Posterior cingulate gyrus (tissue), 11 donors: ENCODE measurements at places on chromosomes 7 and 10.
A peak's percentile ranks its signal among the peaks of the same experiment; 100 is the strongest.

GRCh38 chr10:28842321-28842720, 165.0 kb downstream of the BAMBI start:
- DNase-seq, result no peak

DNA sequence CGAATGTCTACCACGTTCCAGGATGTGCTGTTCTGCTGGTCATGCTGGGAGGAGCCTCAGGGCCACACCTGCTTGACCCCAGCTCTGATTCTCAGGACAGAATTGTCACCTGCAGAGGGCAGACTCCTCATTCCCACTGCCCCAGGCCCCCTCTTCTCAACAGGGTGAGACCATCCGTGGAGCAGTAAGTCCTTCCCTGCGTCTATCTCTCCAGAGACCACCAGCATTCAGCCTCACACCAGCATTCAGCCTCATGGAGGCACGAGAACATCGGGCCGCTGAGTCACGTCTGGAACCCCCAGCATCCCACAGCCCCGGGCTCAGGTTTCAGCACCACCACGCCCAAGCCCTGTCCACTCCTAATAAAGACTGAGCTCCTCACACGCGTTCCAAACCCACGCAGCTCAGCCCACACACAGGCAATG, 273.4 kb downstream of the DIP2C start:
- no peak for DNase-seq

- no peak for DNase-seq
Observed at GRCh38 chr7:69823151-69823744, 225.0 kb downstream of the AUTS2 start.

DNA sequence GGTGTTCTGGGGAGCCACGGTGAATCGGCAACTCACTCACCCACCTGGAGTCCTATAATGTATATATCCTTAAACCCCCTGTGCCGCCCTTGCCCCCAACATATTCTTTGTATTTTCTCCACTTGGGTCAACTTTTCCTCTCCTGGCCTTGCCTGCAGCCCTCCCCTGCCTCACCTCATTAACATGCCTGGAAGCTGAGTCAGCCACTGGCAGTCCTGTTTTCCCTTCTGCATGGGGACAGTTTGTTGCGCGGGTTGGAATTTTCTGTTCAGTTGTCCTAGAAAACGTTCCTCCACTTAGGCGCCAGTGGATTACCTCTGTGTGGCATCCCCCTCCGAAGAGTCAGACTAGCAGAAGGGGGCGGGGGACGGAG, 97.4 kb downstream of the C10orf105 start:
- DNase-seq, result no peak

DNA sequence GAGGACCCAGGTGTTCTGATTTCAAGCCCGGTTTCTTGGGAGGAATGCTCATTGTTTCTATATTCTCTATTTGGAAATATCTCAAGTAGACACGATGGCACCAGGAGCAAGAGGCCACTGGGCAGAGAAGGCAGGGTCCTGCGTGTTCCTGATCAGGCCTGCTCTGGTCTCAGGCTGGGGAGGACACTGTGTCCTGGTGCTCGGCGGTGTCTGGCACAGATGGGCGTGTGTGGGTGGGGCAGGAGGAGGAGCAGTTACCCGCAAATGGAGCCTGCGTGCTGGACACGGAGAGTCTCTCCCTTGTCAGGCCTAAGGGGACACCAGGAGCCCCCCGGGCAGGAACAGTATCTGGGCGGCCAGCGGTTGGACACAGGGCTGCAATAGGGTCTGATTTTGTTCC, 25.9 kb upstream of the GOLGA7B start:
- DNase-seq, result peak; percentile 79

DNA sequence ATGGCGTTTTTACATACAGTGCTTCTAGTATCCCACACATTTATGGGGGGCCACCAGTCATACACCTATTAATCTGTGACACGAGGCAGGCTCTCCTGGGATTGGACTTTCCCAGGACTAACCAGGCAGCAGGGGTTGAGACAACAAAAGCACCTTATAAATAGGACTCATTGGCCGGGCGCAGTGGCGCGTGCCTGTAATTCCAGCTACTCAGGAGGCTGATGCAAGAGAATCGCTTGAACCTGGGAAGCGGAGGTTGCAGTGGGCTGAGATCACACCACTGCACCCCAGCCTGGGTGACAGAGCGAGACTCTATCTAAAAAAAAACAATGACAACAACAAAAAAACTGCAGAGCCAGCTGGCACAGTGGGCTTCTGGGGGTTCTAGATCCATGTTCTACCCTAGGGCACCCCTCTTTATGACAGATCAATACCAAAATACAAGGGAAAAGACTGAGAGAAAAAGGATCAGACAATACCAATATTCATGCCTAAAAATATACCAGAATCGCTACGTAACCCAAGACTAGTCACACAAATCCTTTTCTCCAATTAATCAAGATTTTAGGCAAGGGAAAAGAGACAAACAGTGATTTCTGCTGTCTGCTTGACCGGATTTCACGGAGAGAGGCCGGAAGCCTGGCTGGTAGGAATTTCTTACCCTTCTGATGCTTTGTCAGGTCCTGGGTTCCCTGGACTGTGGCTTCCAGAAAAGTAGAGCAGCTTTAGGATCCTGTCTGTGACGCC, 98.4 kb upstream of the CCNY start:
- no peak for DNase-seq

GRCh38 chr7:51229620-51230323, 86.8 kb downstream of the COBL start:
- no peak for DNase-seq

- no peak for DNase-seq
Observed at GRCh38 chr7:32215697-32216096, 145.5 kb upstream of the PDE1C start.

DNA sequence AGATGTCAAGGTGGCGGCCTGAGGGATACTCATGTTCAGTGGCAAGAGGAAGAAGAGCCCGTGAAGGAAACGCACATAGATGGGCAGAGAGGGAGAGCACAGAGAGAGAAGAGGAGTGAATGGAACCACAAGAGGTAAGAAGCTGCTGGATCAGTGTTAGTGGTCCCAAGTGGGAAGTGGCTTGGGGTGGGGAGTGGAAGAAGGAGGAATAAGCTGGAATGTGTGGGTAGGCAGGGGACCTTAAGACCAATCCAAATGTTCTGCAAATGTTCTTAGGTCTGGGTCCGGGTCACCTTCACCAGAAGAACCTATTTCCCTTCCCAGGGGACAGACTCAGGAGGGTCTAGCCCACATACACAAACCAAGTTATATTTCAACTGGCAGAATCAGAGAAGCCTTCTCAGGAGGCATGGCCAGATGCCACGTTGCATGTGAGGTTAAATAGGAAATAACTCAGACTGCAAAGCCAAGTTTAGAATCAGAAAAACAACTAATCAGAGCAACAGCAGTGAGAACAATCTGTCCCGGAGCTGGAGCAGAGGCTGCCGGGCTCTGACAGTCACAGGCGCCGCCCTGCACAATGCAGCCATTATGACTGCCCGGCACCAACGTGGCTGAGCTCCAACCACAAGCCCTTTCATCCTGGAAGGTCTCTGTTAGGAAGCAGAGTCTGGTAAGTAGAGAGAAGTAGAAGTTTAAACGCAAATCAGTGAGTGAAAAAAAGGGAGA, 78.6 kb upstream of the ARMC3 start:
- peak; percentile 82 for DNase-seq

DNA sequence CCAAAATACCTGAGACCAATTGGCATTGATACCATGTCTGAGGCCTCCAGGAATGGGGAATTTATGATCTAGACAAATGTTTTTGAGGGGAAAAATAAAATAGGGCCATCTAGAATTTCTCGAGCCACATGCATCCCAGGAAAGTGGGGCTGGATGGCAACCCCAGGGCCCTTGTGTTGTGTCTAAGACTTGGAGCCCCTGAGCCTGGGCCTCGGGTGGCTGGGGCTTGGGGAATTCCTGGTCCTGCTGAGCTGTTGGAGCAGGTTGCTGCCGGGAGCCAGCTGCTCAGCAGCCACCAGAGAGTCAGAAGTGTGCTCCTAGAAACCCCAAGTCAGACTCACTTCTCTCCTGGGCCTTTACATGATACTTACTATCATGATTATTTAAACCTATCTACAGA, 172.9 kb downstream of the WDR37 start:
- DNase-seq, result peak; percentile 55

- no peak for DNase-seq
Observed at GRCh38 chr7:134804854-134805253, 25.4 kb downstream of the CALD1 start.
